Uterine smooth muscle cell (primary cell): ENCODE measurements at places on chromosomes 3 and 15. TPM values are rescaled to one million over a fixed set of nuclear protein-coding genes. Genes with fewer than 3 reads are reported as not detected.

The SI gene
- total RNA-seq = not detected in 2 replicates

The NR2E3 gene
- total RNA-seq = 0.22 and 0.25 TPM in 2 replicates

The MESP2 gene
- total RNA-seq = 0.55 and 0.75 TPM in 2 replicates

The PLCB2 gene
- 0.12 and 0.66 TPM in 2 replicates for total RNA-seq

The MKRN3 gene
- total RNA-seq = 0.37 and 0.89 TPM in 2 replicates

The C3orf70 gene
- total RNA-seq = 0.75 and 1.4 TPM in 2 replicates

The ASB14 gene
- under 0.01 TPM in 1 of 2 replicates, not detected in the other for total RNA-seq

The ZDHHC19 gene
- not detected in 2 replicates for total RNA-seq

The QTRT2 gene
- 14.1 and 23.4 TPM in 2 replicates for total RNA-seq

The EPHA3 gene
- total RNA-seq = 1.9 and 2.2 TPM in 2 replicates

The ARMC8 gene
- total RNA-seq = 48.2 and 57.9 TPM in 2 replicates

The DAZL gene
- total RNA-seq = not detected in 2 replicates

The PCNP gene
- 116 and 119 TPM in 2 replicates for total RNA-seq

The ARPP21 gene
- 0.37 TPM in 1 of 2 replicates, not detected in the other for total RNA-seq

The CISH gene
- total RNA-seq = 0.44 and 0.62 TPM in 2 replicates

The ZNF502 gene
- 4.7 and 5.8 TPM in 2 replicates for total RNA-seq

The SLC30A4 gene
- 7.1 and 11.9 TPM in 2 replicates for total RNA-seq

The HSPBAP1 gene
- total RNA-seq = 9.3 and 10.9 TPM in 2 replicates

The GP9 gene
- total RNA-seq = not detected in 2 replicates
